NCI-H1092 (cell line): ENCODE measurements at places on chromosomes 2 and 18.

DNA sequence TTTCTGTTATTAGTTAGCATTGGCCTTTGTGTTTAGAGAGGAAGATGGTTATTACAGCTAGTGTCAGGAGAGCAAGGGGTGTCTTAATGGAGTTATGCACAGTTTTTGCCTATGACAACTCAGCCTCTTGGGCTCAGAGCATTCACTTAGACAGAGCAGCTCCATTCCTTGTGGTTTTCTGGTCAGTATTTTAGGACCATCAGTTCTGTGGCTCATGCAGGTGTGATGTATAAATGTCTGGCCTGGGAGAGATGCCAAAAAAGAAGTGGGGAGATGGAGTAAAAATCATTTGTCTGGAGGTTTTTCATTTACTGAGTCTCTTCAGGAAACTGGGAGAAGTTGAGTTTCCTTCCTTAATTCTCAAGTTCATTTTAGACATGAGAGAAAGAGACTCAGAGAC is 79.7 kb downstream of the PRKCE start:
- DNase-seq = no peak

DNA sequence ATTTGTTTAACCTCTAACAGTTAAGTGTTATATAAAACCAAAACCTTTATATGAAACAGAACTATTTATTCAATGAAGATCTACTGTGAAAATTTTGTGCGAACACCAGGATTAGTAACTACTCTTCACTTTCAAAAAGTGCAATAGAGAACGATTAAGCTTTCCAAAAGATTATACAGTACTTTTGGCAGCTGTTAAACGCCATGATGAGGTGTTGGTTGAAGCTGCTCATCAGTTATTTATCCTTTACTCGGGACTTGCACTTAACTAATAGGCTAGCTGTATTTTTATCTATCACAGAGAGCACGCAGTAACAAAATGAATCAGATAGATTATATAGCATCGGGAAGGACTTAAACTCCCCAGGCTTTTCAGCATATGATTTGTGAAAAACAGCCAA is 113.6 kb downstream of the GCA start:
- DNase-seq = no peak

DNA sequence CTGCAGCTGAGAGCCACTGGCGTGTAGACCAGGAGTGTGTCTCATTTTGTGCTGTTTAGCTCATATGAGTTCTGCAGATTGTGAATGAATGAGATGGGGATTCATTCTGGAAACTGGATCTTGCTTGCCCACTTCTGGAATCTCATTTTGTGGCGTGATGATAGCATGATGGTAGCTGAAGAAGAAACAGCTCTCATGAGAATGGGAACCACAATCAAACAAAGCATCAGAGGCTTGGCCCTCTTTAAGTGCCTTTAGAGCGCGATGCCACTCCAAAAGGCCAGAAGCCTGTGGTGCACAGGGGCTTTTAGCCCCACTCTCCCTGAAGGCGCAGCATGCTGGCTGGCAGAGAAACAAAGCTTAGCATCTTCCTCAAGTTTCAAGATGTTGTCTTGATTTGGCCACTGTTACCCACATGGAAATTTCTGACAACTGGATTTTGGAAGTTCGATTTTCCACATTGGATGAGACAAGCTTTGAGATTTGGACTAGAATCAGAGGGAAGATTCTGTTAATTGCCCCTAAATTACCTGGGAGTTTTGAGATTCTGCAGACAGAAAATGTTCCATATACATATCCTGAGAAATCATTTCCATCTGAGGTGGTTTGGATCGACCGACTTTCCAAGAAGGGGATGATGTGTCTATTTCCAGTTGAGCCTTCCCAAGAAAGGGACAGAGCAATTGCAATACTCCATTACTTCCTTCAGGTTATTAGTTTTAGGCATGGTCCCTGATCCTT is 234.5 kb downstream of the VAPA start:
- DNase-seq = no peak

- DNase-seq = no peak
These were observed 8.6 kb downstream of the EPAS1 start for GRCh38 chr2:46305767-46306166.

DNA sequence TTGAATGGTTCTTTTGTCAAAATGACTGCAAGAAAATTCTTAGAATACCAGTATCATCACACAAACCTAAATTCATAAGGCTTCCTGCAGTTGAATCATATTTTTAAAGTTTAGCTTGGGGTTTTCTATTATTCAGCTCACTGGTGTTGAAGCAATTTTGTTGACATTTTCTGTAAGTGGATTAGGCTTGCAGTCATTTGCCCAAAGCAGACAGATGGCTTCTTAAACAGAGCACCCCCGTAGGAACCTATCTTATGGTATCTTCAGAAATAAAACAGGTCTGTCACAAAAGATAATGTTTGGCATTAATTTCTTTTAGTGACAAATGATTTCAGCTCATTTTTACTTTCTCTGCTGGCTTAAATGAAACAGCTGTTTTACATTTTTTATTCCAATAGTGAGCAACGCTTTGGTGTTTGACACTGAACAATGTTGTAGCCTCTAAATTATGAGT is 331.1 kb downstream of the PLCL1 start:
- DNase-seq = no peak

- DNase-seq = no peak
These were observed 61.8 kb downstream of the RNF144A start for GRCh38 chr2:6978991-6979390.

GRCh38 chr18:8232791-8233190 is 376.4 kb upstream of the RAB12 start:
- DNase-seq = no peak
